ENCODE measurements at places on chromosomes 2 and 18.
A peak's percentile ranks its signal among the peaks of the same experiment; 100 is the strongest.

GRCh38 chr2:104443145-104443544, 410.8 kb upstream of the POU3F3 start:
- DNase-seq: no peak

DNA sequence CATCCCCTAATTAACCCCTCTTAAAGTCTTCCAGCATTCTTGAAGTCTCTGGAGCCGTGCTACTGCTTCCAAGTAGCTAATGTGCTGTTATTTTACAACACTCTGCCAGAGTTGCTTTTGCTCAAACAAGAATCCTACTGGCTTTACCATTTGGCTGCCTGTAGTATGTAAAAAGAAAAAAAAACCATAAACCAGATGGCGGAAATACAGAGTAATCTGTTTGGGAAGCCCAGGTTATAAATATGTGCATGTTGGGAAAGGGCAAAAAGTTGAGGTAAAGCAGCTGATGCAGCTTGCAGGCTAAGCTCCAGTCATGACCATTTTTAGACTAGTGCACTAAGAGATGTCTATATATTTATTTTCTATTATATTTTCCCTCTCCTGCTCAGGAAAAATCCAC, 313.2 kb upstream of the ETAA1 start:
- no peak for DNase-seq

GRCh38 chr2:191274413-191274815, 29.2 kb downstream of the MYO1B start:
- DNase-seq: no peak

- DNase-seq: no peak
These were observed 83.2 kb upstream of the DTNB start for GRCh38 chr2:25756536-25756935.

DNA sequence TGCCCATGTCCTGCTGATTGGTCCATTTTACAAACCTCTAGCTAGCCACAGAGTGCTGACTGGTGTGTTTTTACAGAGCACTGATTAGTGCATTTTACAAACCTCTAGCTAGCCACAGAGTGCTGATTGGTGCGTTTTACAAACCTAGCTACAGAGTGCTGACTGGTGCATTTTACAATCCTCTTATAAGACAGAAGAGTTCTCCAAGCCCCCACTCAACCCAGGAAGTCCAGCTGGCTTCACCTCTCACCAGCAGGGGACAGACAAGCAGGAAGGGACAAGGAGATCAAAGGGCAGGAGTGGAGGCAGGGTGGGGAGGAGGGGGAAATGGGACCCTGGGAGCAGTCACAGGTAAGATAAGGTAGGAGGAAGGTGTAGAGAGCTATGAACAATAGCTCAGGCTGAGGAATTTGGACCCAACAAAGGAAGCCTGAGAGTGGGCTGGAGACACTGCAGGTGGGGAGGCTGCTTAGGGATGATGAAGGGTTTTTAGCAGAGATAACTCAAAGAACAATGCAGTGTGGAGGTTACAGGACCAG, 37.1 kb downstream of the SH2D6 start:
- DNase-seq: no peak

DNA sequence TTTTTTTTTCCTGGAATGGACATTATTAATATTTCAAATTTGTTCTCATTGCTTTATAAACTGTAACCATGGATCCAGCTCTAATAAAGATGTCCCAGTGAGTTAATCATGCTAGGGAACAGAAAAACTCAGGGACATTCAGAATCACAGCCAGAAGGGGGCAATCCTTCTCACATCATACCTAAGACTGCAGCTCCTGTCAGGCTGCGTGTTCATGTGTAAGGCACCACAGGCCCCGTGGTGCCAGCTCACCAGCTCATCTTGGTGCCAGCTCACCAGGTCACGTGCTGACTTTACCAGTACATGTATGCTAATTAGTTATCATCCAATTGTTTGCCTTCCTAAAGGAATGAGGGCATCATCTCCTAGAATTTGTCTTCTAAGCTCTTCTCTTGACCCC, 84.7 kb upstream of the NEDD4L start:
- DNase-seq: peak; percentile 43

DNA sequence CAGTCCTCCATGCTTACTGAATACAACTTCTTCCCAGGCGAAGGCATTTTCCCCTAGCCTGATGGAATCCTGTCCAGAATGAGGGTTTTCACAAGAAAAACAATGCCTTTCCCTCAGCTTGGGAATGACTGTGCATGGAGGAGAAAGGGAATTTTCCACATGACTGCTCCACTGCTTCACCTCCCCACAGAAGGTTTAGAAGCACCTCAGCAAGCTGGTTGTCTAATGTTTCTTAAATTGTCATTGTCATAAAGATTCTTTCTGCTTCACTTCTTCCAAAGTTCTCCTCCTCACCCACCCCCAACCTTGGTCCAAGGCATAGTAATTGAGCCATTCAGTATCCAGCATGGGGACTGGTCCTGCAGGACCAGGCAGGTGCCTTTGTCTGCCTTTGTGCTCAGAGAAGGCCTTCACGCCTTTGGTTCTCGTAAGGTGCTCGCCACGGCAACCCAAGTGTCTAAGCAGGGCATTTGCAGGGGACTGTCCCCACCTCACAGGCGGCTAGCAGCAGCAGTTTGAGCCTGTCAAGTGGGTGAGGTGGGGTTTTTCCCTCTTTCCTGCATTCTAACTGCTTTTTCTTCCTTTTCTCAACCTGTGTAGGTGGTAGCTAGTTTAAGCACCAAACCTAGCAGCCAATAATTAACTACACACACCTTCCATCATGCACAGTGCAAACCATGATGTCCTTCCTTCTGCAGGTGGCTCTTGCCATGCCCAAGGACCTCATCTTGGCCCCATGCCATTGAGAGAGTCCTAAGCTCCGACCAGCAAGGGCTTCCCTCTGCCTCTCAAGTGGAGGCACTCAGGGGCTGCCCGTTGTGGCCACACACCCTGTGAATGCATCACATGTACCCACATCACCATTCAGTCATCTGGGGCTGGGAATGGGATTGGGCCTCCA, 65.7 kb upstream of the BCL2L11 start:
- DNase-seq: no peak

DNA sequence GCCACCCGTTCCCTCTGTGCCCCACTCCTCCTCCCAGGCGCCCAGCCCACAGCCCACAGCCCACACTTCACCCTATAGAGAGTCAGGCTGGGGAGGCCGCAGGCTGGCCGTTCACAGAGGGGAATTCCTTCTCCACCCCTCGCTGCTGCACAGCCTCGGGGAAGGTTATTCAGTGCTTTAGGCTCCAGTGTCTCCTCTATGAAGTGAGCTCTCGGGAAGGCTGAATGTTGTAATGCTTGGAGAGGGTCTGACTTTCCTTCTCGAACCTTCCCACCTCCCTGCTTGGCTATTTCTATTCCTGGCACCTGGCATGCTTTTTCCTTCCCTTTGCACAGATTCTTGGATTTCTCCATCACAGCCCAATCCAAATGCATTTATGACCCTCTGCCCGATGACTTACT, 62.5 kb upstream of the SMAD7 start:
- DNase-seq: no peak

- DNase-seq: no peak
These were observed 22.8 kb upstream of the DGKD start for GRCh38 chr2:233331536-233331935.

- DNase-seq: no peak
These were observed 261.4 kb downstream of the EPHA4 start for GRCh38 chr2:221310730-221311129.

All from foreskin fibroblast (primary cell).